Activated CD8-positive, alpha-beta T cell treated with anti-CD3 and anti-CD28 coated beads, Interleukin-2, amount 10 ng/mL, durations not matched to agents 7 days and 5 days (primary cell): ENCODE measurements at places on chromosomes 7 and 10.

GRCh38 chr10:114010316-114010715 is 33.4 kb upstream of the ADRB1 start:
- DNase-seq, result no peak

DNA sequence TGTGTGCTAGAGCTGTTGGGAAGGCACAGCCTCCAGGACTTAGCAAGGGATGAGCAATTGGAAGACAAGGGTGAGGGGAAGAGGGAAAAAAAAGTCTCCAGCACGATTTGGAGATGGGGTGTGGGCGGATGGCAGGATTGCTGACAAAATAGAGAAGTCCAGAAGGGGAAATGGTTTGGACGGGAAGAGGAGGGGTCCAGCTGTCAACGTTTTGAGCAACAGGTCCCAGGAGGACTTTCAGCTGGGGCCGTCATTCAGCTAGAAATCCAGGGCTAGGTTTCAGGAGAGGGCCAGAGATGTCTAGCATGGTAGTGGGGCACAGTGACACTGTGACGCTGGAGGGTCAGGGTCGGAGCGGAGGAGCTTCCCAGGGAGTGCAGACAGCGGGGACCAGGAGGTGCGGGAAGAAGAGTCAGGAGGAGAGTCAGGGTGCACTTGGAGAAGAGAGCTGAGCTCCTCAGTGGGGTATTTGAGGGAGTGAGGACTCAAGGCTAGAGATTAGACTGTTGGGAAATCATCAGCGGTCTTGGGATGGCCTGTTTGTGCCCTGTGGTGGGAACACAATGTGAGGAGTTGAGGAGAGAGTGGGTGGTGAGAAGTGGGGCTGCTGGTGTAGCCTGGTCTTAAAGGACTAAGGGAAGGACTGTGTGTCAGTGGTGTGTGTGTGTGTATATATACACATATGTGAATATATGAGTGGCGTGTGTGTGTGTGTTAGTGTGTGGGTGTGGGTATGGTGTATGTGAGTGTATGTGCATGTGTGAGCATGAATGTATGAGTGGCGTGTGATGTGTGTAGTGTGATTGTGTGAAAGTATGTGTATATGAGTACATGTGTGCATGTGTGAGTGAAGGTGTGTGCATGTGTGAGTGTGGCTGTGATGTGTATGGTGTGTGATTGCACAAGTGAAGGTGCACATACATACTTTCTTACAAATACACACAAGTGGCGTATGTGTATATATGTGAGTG is 3.8 kb downstream of the ZYX start:
- DNase-seq, result no peak

DNA sequence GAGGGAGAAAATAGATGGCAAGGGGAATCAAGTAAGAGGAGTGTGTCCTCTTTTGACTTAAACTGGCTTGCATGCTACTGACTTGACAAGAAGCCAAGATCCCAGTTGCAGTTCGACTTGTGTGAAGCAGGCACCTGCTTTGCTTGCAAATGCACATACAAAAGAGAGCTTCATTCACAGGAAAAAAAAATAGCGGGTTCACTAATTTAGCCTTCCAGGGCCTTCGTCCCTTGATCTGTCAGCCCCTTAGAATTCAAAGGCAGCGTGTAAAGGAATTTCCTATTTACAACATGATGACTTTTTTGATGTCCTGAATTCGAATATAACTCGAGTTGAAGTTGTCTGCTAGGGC is 192.1 kb downstream of the CELF2 start:
- DNase-seq, result no peak

GRCh38 chr7:133386205-133386604 is 133.3 kb downstream of the EXOC4 start:
- DNase-seq, result no peak

DNA sequence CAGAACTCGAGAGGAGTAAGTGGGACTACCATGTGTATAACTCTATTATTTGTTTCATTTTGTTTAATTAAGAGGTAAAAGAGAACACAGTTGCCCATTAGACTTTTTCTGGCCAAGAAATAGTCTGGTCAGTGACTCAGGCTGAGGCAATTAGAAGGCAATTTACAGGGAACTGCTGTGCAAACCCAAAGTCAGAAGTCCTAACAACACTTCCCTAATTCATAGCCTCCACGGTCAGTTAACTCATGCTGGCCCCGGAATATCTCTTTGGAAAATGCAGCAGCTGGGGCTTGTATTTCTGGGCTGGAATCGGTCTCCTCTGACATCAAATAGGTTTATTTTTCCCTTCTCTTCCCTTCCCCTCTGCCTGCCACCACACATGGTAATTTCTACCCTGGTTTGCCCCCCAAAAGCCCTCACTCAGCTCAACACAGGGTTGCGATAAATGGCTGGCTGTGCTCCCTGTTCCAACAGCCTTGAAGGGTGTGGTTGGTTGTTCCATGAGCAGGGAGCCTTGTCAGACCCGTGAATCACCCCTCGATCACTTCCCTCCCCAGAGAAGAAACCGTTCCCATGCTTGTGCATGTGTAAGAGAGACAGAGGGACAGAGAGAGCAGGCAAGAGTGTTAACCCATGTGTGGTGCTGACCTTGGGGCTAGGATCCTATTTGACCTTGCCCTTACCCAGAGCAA is 5.3 kb downstream of the SH3PXD2A start:
- no peak for DNase-seq

GRCh38 chr7:29343399-29343798 is 148.8 kb downstream of the CHN2 start:
- peak; percentile 44 for DNase-seq

DNA sequence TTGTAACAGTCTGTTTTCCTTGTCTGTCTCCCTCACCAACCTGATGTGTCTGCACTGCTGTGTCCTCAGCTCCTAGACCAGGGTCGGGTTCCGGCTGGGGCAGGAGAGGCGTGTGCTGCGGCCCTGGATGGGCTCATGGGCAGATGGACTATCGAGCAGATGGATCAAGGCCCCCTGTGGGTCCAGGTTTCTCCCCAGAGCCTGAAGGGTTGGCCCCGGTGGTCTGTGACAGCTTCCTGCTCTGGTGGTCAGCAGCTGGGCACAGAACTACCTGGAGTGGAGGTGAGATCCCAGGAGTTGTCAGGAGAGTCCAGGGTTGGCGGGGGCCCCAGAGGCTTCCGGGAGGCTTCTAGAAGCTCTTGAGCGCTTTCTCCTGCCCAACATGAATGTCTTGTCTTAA is 75.1 kb downstream of the GRK5 start:
- no peak for DNase-seq

- DNase-seq, result no peak
Measured at GRCh38 chr10:70589762-70590654, 12.5 kb downstream of the PRF1 start.

GRCh38 chr10:30073045-30073766 is 13.8 kb upstream of the JCAD start:
- DNase-seq, result no peak

GRCh38 chr10:4053940-4054339 is 268.9 kb upstream of the KLF6 start:
- no peak for DNase-seq

GRCh38 chr7:140010194-140010895 is 52.4 kb downstream of the PARP12 start:
- DNase-seq, result no peak

DNA sequence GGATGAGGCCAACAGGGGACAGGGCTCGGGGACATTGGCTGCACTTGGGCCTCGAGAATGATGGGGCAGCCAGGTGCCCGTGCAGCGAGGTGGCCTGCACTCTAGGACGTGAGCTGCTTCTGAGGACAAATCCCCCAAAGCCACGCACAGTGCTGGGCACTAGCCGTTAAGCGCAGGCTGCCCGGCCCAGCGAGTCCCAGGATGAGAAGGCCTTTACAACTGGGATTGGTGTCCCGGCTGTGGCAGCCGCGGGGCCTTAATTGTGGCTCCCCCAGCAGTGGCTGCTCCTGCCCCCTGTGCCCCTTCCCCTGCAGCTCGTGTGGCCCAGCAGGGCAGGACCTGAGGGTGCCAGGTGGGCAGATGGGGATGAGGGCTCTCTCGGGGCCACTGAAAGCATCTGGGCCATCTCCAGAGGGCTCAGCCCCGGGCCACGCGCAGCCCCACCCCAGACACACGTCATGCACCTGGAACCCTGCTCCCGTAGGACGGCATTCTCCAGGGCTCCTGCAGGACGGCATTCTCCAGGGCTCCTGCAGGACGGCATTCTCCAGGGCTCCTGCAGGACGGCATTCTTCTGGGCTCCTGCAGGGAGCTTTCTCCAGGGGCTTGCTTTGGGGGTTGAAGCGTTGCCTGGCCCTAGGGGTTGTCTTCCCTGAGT is 6.6 kb downstream of the PWWP2B start:
- DNase-seq, result no peak

- no peak for DNase-seq
Measured at GRCh38 chr10:13920031-13920430, 333.3 kb downstream of the PRPF18 start.

DNA sequence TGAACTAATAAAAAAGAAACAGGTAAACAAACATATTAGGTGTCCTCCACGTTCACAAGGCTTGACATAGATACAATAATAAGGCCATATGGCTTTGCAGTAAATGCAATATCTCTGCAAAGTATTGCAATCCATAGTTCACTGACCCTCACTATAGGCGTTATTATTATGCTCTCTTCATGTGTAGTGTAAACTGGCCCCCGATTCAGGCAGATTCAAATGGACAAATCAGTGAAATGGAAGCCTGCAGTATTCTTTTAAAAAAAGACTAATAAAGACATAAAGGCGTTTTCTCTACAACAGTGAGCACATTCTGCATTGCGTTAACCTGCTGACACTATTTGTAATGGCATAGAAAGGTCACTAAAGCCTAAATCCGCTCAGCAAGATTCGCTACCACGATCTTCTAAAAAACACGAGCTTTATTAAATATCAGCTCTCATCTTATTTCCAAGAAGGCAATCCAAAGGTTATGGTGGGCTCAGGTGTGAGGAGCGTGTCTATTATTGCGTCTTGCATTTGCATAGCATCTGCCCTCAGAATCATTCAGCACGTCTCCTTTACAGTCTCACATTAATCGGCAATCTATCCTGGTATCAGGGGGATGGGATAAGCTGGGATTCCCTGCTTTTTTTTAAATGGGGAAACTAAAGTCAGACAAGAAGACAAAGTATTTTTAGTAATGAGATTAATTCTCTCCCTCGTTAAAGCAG is 36.2 kb downstream of the FRMD4A start:
- DNase-seq, result no peak

- no peak for DNase-seq
Measured at GRCh38 chr7:30934225-30934624, 22.6 kb downstream of the AQP1 start.
